Stimulated activated CD4-positive, alpha-beta T cell treated with anti-CD3 and anti-CD28 coated beads, Interleukin-2, amount 100 ng/mL, for 4 hours (primary cell): ENCODE measurements at places on chromosomes 11 and 22.

- no peak for DNase-seq
Measured at GRCh38 chr11:44300844-44301563, 8.9 kb downstream of the ALX4 start.

GRCh38 chr11:61264371-61264770 lies 23.4 kb downstream of the PGA5 start:
- DNase-seq: no peak

- DNase-seq: peak; percentile 6
Measured at GRCh38 chr11:5280582-5281102, 10.9 kb upstream of the HBE1 start.

DNA sequence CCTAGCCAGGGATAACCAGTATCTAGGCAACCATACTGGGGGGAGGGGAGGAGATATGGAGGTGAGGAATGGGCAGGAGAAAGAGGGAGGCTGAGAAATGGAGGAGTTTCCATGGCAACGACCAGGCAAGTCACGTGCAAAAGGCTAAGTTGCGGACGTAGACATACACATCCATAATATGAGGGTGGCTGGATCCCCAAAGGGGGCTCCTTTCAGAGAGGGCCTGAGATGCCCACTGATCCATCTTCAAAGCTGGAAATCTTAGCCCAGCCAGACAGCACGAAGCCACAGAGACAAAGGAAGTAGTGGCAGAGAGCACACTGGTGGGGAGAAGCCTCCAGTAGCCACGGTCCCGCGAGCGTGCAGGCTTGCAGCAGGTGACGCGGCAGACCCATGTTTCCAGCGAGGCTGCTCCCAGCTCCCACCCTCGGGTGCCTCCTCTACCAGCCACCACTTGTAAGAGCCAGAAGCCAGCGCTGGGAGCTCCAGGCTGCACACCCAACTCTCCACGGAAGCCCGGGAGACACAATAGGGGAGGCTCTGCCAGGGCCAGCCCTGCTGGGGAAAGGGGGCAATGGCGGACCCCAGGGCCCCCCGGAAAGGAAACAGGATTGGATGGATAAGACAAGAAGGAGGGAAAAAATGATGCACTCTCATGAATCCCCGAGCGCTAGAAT lies 938 bp downstream of the FXYD6 start:
- DNase-seq: no peak

GRCh38 chr22:19075404-19075803 lies 46.8 kb downstream of the DGCR2 start:
- DNase-seq: no peak

DNA sequence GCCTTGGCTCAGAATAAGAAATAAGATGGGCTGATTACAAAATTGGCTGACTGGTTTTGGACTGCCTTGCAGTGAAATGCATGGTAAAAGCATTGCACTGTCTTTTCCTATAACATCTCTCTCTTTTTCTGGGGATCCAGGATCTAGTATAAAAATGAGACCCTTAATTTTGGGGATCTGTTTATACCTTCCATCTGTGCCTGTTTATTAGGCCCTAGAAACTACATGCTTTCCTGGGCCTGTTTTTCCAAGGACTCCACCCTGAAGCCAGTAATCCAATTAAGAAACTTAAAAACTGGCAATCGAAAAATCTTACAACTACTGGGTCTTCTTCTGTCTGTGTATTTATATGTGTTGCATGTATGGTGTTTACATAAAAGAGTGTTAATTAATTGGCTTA lies 14.5 kb downstream of the HORMAD2 start:
- DNase-seq: no peak

- DNase-seq: no peak
Measured at GRCh38 chr11:70672991-70673653, 274.8 kb downstream of the CTTN start.

DNA sequence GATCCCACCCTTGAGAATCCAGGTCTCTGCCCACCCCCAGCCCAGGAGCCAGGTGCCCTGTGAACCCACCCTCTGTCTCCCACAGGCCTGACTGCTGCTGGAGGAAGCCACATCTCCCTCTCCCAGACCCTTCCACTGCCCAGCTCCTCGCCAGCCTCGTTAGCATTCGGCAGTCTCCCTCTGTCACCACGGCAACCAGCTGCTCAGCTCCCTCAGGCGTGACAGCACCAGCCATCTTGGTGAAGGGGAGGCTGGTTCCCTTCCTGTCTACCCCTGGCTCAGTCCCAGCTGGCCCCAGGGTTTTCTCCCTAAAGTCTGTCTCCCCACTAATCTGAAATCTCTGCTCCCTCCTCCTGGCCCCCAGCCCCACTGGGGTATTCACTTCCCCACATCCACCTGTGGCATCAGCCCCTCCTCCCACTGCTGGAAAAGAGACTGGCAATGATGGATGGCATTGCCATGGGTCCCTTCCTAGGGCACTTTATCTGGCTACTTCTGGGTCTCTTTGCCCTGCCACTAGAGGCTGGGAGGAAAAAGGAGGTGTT lies 28.1 kb downstream of the NRXN2 start:
- DNase-seq: no peak

DNA sequence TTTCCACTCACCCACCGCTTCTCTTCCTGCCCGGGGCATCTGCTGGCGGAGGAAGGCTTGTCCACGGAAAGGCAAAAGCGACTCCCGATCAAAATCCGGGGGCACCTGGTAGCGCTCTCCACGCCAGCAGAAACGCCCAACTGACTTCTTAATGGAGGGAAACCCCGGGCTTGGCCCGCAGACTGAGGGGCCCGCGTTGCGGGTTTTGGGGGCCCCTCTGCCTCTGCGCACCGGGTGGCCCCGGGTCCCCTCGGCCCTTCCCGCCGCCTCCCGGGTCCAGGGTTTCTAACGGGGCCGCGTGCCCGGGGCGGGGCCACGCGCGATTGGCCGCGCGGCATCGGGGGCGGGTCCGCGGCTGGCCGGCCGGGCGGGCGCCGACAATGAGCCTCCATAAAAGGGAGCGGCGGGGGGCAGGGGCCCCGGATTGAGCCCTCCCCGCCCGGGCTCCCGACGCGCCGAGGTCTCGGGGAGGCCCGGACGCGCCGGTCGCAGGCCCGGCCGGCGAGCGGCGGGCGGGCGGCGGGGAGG lies at the start of gene SPINDOC:
Gene SPINDOC (plus strand): TSS at position 422 of the 528 bp plus-strand sequence. CDS start 231 bp downstream, outside the sequence.
- peak; percentile 41 for DNase-seq

GRCh38 chr11:89583580-89583979 lies 92.4 kb upstream of the NOX4 start:
- DNase-seq: no peak

DNA sequence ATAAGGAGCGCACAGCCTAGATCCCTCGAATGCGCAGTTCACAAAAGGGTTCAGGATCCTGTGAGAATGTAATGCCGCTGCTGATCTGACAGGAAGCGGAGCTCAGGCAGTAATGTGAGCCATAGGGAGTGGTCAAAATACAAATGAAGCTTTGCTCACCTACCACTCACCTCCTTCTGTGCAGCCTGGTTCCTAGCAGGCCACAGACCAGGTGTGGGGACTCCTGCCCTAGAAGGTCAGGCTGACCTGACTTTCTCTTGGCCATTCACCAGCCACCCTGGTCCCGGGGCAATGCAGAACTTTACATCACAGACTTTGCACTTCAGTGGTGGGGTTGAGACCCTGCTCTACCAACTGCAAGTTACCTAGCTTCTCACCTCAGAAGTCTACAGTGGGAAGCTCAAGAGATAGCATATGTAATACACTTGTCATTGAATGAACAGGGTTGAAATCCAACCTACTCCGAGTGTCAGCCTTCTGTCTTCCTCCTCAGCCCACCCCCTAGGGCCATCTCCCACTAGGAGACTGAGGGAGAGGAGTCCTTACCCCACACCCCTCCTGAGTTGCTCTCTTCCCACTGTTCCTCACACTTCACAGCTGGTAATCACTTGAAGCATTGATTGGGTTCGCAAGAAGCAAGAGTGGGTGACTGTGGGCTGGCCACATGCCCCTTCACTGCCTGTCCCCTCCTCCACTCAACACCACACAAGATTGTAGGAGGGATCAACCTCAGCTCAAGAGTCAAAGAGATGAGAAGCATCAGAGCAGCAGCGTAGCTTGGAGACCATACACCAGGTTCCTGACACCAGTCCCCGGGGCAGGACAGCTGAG lies 2.0 kb upstream of the KCNJ1 start:
- no peak for DNase-seq

- DNase-seq: no peak
Measured at GRCh38 chr22:34297536-34298120, 377.4 kb upstream of the LARGE1 start.

DNA sequence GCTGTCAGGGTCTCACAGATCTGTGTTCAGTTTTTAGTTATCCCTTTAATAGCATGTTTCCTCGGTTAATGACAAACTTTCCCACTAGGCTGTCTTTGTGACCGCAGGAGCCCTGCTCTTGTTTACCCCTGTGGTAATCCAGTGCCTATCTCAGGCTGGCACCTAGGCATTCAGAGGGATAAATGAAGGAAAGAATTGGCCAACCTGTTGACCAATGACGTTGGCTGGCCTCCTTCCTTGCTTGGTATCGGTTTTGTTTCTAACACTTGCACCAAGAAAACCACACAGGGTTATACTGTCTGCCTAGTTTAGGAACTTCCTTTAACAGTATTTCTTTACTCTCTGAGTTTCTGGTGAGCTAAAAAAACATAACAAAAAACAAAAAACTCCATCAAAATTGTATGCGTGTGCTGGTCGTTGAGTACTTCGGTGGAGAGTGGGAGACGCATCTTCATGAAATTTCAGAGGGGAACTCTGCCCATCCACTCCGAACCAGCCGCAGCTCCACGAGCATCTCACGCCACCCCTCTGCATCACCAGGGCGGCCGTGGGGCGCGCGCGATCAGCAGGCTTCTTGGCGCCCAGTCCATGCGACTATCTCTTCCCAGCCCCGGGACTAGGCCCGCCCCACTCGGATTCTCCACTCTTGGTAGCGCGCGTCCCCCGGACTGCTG lies 563 bp upstream of the ENDOD1 start:
- DNase-seq: peak; percentile 6

GRCh38 chr11:46239801-46240061 lies 37.7 kb upstream of the CREB3L1 start:
- no peak for DNase-seq

DNA sequence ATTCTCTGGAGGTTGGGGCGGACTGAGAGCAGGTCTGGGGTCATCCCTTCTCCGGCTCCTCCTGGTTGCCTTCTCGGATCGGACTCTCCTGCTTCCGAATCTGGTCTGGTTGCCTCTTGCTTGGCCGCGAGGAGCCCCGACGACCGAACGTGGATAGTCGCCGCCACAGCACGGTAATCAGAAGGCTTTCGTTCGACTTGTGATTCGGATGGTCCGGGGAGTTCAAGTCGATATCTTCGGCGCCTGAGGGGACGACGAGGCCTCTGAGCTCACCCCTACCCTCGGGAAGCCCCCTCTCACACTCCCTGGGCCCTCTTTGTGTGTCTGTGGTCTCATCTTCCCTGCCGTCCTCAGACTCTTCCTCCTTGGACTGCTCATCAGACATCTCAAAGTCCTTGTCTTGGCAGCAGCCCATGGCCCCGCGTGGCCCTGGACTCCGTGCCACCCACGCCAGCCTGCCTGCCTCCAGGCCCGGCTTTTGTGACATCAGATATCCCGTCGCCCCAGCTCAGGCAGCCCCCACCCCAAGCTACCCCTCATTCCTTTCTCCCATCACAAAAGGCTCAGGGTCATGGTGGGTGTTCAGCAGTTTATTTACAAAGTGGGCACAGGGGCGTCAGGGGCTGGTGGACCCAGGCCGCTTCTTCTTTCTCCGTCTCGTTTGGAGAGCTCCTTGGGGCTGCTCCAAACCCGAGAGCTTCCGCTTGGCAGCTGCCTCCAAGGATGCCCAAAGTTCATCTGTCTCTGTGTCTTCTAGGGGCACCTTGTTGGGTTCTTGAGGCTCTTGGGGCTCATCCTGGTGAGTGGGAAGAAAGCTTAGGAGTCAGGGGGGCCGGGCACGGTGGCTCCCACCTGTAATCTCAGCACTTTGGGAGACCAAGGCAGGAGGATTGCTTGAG lies at the start of gene TEX54:
Gene TEX54 (minus strand): TSS at position 506 of the 899 bp plus-strand sequence.
- DNase-seq: no peak

- no peak for DNase-seq
Measured at GRCh38 chr11:130022799-130023198, 20.2 kb upstream of the PRDM10 start.

GRCh38 chr22:23286296-23286695 lies 106.0 kb downstream of the BCR start:
- no peak for DNase-seq

- no peak for DNase-seq
Measured at GRCh38 chr11:124896821-124897391, 759 bp downstream of the ROBO4 start.

- DNase-seq: no peak
Measured at GRCh38 chr22:19657252-19658056, 56.8 kb upstream of the SEPTIN5 start.

DNA sequence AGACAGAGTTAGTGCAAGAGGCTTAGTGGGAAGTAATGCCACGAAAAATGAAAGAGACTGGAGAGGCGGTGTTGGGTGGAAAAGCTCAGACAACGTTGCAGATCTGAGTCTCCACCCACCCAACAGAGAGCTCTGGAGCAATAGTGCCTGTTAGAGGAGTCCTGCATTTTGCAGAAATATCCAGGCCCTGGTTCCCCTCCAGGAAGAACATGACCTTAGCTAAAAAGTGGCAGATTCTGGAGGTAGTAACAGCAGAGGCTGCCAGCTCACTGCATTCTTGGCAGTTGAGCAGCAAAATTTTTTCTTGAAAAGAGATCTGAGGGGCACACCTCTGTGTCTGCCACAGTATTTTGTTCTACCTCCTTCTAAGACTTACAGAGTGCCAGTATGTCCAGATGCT lies 27.7 kb upstream of the BIRC3 start:
- no peak for DNase-seq

GRCh38 chr11:68312117-68312779 lies at the start of gene LRP5:
Gene LRP5, plus strand, starts transcription at chr11:68312591. Its CDS starts 124 bp downstream, at chr11:68312715.
- DNase-seq: no peak

GRCh38 chr11:21896216-21896615 lies 296.7 kb upstream of the ANO5 start:
- no peak for DNase-seq

DNA sequence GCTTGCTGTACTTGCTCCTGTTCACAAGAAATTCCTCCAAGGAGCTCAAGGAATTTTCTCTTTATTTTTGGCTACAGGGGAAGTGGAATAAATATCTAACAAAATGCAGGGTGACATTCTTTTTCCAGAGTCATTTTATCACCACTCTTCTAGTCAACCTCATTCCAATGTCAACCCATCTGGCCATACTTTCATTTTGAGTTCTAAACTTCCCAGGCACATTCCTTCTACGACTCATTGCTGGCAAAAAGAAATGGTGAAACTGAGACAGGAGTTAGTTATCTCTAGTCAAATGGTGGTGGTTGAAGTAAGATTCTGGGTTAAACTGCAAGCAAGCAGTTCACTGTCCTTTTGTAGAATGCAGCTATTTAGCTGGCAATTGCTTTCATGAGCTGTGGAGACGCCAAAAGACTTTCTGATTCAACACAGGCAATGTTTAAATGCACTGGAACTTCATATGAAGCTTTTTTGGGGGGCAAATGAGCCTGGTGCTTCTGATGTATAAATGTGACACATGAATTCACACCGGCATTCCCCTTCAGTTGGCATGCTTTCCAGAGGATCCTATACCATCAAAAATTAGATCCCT lies 304.6 kb downstream of the CADM1 start:
- DNase-seq: no peak

- DNase-seq: no peak
Measured at GRCh38 chr11:96964661-96965060, 574.8 kb downstream of the JRKL start.

- DNase-seq: no peak
Measured at GRCh38 chr11:70212227-70212811, 9.2 kb downstream of the FADD start.

- DNase-seq: no peak
Measured at GRCh38 chr11:11306855-11307254, 46.2 kb downstream of the CSNK2A3 start.
